ENCODE measurements at places on chromosomes 5 and 9. TPM values are rescaled to one million over a fixed set of nuclear protein-coding genes. Genes with fewer than 3 reads are reported as not detected.

The EPB41L4A gene
- not detected for total RNA-seq

The CER1 gene
- total RNA-seq, result not detected

The LCN15 gene
- not detected for total RNA-seq

The PLEKHG4B gene
- total RNA-seq, result not detected

The KIF20A gene
- 35.2 TPM for total RNA-seq

The FCHO2 gene
- total RNA-seq, result 17.7 TPM

The EIF4E1B gene
- total RNA-seq, result not detected

The PSMB7 gene
- 302 TPM for total RNA-seq

The NR5A1 gene
- total RNA-seq, result not detected

The LCN6 gene
- not detected for total RNA-seq

The RNF183 gene
- total RNA-seq, result not detected

The NRARP gene
- total RNA-seq, result 5.1 TPM

The MARVELD2 gene
- 9.3 TPM for total RNA-seq

The DMRT2 gene
- not detected for total RNA-seq

The KCNV2 gene
- total RNA-seq, result not detected

The SLC36A2 gene
- not detected for total RNA-seq

The MED22 gene
- 17.0 TPM for total RNA-seq

The ADGRV1 gene
- 1.8 TPM for total RNA-seq

The CARTPT gene
- total RNA-seq, result not detected

The SLC23A1 gene
- total RNA-seq, result not detected

The DBH gene
- total RNA-seq, result not detected

The SH3RF2 gene
- total RNA-seq, result 10.6 TPM

The RETREG1 gene
- total RNA-seq, result 21.8 TPM

The PIP5K1B gene
- total RNA-seq, result 3.4 TPM

The RGS7BP gene
- not detected for total RNA-seq

The LAMC3 gene
- 9.2 TPM for total RNA-seq

The TNFSF15 gene
- total RNA-seq, result not detected

The FBP1 gene
- not detected for total RNA-seq

The SLC4A9 gene
- not detected for total RNA-seq

The HTR4 gene
- not detected for total RNA-seq

The SHOC1 gene
- total RNA-seq, result not detected
